Stimulated activated CD8-positive, alpha-beta memory T cell treated with anti-CD3 and anti-CD28 coated beads, Interleukin-15, amount 100 ng/mL, for 1 hour (primary cell): ENCODE measurements at places on chromosomes 1 and 21.

- no peak for DNase-seq
These were observed 323.7 kb downstream of the PLPP3 start for GRCh38 chr1:56255516-56256152.

DNA sequence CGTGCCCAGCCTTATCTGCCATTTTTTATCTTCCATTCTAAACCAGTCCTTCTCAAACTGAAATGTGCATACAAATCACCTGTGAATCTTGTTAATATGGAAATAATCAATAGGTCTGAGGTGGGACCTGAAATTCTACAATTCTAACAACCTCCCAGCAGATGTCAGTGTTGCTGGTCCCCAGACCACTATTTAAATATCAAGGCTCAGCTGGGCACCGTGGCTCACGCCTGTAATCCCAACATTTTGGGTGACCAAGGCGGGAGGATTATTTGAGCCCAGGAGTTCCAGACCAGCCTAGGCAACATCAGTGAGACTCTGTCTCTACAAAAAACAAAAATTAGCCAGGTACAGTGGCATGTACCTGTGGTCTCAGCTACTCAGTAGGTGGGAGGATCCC, 4.1 kb downstream of the UQCRHL start:
- no peak for DNase-seq

GRCh38 chr1:224338150-224338838, 8.3 kb upstream of the NVL start:
- DNase-seq, result no peak

DNA sequence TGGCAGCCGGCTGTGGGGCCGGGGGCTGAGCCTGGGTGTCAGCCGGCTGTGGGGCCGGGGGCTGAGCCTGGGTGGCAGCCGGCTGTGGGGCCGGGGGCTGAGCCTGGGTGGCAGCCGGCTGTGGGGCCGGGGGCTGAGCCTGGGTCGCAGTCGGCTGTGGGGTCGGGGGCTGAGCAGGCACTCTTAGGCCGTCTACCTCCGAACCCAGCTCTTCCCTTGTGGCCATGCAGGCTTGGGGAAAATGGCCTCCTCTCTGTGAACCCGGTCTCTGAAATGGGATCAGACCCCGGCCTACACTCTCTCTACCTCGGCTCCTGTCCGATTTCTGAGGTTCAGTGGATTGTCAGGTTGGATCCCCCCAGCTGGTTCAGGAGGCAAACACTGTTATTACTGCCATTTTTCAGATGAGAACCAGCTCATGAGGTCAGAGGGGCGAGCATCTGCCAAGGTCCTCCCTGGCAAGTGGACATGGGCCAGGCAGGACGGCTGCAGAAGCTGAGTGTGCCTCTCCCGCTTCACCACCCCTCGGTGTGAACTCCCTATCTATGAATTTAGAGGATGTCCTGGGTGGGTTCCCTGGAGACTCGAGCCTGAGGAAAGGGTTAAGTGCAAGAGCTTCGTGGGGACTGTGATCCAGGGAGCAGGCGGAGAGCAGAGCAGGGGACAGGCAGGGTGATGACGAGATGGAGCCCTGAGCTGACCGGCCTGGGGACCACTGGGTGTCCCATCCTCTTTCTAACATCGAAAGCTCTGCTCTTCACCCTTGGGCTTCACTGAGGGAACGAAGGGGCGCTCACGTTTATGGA, 10.9 kb upstream of the COL18A1 start:
- no peak for DNase-seq

GRCh38 chr1:93608187-93609109, 73.2 kb downstream of the BCAR3 start:
- DNase-seq, result no peak

- no peak for DNase-seq
These were observed 2.4 kb downstream of the HMGB4 start for GRCh38 chr1:33866281-33866680.

DNA sequence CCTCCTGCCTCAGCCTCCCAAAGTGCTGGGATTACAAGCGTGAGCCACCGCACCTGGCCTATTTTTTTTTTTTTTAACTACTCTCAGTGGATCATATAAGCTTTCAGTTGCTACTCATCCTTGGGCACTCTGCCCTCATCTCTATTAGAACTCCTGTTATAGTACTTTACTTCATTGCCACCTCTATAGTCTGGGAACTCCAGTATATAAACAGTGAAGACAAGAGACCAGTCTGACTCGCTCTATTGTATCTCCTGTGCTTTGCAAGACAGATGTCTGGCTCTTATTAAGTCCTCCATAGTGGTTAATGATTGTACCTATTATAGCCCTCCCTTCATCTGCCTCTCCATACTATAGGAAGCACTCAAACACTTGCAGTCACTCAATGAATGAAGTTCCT, 15.1 kb downstream of the KHDRBS1 start:
- DNase-seq, result no peak

GRCh38 chr1:198934426-198934825, 295.6 kb downstream of the PTPRC start:
- no peak for DNase-seq

DNA sequence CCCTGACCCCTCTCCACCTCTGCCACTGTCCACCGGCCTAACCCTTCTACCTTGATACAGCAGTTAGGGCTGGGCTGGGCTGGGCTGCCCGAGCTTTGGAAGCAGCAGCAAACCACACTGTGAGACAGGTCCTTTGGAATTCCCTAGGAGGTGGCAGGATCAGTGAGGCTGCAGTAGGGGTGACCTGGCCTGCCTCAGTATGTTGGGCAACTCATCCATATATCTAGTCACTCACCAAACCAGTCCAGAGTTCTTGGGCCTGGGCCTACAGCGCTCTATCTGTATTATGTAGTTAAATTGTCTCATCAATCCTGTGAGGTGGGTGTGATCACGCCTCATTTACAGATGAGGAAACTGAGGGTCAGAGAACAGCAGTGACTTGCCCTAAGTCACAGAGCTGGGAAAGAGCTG, 13.3 kb upstream of the SYNC start:
- no peak for DNase-seq

- DNase-seq, result no peak
These were observed 5.6 kb upstream of the THEM5 start for GRCh38 chr1:151858886-151859665.

DNA sequence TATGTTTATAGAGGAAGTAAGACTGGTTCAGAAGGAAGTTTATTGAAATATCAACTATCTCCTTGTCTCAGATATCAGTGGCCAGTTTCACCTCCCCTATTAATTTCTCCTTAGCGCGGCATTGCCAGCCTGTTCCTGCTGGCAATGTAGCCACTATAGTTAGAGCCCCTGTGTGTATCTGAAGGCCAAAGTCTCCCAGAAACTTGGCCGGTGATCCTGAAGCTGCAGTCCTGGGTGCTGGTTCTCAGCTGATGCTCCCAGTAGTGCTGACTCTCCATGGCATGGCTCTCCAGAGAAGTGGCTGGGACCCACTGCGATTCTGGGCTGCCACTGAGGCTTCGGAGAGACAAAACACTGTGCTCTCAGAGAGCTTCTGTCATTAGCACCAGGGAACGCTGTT, 59.9 kb downstream of the TNN start:
- no peak for DNase-seq

DNA sequence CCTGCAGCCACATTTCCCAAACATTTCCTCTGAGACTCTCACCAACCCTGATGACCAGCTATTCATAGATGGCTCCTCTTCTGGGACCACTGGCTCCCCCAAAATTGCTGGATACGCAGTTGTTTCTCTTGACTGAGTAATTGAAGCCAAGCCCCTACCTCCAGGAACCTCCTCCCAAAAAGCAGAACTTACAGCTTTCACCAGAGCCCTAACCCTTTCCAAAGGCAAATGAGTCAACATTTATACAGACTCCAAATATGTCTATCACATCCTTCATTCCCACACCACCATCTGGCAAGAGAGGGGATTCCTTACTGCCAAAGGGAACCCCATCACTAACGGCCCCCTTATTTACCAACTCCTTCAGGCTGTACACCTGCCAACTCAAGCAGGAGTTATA, 20.3 kb upstream of the CA6 start:
- no peak for DNase-seq

- DNase-seq, result no peak
These were observed 22.2 kb upstream of the ZNF678 start for GRCh38 chr1:227541129-227541528.
